Thoracic aorta (tissue), 2 donors: ENCODE measurements at places on chromosomes 4 and X.

DNA sequence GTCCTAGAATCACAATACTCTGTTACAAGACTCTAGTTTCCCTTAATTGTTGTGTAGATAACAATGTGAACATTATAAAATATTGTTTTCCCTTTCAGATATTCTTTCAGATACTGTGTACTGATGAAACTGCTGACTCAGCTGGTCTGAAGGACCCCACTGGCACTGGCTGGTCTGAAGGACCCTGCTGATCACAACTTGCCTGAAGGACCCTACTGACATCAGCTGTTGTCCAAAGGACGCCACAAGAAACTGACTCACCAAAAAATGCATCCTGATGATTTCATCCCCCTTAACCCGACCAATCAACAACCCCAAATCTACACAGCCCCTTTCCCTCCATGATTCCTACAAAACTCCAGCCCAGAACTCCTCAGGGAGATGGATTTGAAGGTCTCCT is 258.8 kb upstream of the GNPDA2 start:
- DNase-seq: no peak

DNA sequence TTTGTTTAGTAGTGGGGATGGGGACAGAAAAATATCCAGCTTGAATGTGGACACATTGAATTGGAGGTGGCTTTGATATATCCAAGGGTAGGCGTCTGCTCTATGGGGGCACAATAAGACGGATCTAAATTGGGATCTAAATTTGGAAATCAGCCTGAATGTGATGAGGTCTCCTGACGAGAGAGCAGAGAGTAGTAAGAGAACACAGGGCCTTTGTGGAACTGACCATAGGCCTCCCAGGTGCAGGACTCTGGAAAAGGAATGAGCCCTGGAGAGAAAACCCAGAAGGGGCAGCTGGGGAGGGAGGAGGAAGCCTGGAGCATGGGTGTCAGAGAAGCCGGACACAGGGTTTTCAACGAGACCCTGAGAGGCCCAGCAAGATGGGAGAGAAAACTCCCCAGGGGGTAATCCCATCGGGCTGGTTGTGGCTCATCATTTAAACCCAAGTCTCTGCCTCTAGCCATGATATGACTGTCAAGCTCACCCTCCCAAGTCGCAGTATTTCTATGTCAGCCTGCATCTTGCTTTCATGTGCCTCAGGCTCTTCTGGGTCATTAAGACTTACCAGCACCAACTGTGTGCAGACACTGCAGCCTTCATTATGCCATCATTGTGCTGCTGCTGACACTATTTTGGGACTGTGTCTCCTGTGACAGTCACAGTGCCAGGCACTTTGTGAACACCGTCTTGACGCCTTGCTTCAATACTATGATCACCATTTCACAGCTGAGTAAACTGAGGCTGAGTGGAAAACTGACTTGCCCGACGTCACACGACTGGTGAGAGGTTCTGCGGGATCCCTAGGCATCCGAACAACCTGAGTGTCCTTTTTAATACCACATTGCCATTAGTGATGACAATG is 57.1 kb downstream of the ANAPC4 start:
- no peak for DNase-seq

- no peak for DNase-seq
Measured at GRCh38 chrX:85108165-85108564, 104.5 kb downstream of the APOOL start.

DNA sequence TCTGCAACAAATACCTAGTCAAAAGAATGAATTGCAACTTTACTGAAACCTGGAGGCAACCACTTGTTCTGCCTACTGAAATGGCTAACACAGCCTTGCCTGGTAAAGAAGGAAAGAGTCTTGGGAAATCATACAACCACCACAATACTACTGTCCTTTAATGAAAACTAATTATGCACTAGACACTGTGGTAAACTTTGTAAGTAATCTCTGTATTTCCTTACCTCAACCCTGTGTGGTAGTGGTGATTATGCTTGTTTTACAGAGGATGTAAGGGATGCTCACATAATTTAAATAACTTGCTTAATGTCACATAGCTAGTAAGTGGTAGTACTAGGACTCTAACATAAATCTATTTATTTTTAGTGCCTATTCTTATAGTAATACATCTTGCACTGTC is 44.7 kb downstream of the TMEM156 start:
- DNase-seq: no peak

- DNase-seq: no peak
Measured at GRCh38 chr4:52660643-52661042, 1.5 kb upstream of the USP46 start.

- no peak for DNase-seq
Measured at GRCh38 chr4:960140-960635, 13.2 kb downstream of the DGKQ start.

- no peak for DNase-seq
Measured at GRCh38 chr4:83618431-83618830, 82.5 kb downstream of the GPAT3 start.

GRCh38 chr4:22596409-22596808 is 80.5 kb upstream of the ADGRA3 start:
- DNase-seq: no peak

DNA sequence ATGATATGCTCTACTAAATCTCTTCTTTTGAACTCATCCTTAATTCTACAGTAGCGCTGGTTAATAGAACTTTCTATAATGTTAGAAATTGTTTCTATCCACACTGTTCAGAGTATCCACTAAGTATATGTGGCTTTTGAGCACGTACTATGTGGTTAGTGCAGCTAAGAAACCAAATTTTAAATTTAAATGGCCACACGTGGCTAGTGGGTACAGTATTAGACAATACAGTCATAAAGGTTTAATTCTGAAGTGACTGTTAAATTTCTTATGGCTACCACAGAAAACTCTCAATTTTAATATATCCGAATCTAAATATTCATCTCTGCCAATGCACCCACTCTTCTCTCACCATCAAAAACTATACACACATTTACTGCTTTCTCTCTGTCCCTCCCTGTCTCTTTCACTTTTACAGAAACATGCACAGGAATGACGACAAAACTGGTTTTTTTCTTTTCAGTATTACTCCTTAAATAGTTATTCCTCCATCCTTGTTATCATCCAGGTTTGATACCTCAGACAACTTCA is 583.9 kb downstream of the KCTD8 start:
- DNase-seq: no peak

- DNase-seq: no peak
Measured at GRCh38 chr4:38180456-38180855, 220.3 kb downstream of the PTTG2 start.

- DNase-seq: no peak
Measured at GRCh38 chrX:37659047-37659446, 26.5 kb upstream of the XK start.

GRCh38 chr4:106766519-106766918 is 269.6 kb downstream of the DKK2 start:
- DNase-seq: no peak

DNA sequence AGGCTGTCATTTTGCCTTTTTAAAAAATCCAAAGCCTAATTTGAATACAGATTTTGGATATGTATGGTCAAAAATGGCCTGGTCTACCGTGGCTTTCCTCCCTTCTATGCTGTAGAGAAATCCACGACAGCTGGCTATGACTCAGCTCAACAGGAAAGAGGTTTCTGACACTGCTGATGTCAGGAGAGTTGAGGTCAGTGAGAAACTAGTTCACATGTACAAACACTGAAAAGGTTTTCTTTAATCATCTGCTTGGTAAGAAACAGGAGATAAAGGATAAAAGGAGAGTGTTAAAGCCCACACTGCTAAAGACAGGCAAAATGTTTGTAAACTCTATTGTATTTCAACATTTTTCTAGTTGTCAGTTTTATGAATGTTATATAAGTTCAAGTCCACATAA is 113.9 kb downstream of the NYX start:
- DNase-seq: no peak

GRCh38 chr4:151858356-151858755 is 97.5 kb upstream of the GATB start:
- DNase-seq: no peak

GRCh38 chr4:91298156-91298700 is 1005.5 kb upstream of the GRID2 start:
- no peak for DNase-seq

- DNase-seq: no peak
Measured at GRCh38 chr4:123553733-123554637, 157.4 kb downstream of the SPRY1 start.

DNA sequence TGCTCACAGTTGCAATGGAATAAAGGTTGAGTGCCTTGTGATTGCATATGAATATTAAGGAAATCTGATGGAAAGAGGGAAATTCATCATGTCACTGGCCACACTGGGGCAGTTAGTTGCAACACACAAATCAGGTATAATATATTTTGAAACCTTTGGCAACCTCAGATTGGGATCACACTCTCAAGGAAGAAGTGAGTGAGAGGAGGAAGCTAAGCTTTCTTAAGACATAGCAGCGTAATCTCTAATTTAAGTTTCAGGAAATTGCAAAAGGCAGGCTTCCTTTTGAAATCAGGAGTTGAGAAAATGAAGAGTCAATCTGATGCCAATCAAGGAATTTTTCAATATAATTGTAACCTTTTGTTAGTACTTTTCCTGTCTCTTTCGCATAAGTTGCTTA is 12.3 kb upstream of the CLTRN start:
- no peak for DNase-seq

- no peak for DNase-seq
Measured at GRCh38 chr4:67291644-67292043, 253.7 kb downstream of the CENPC start.

DNA sequence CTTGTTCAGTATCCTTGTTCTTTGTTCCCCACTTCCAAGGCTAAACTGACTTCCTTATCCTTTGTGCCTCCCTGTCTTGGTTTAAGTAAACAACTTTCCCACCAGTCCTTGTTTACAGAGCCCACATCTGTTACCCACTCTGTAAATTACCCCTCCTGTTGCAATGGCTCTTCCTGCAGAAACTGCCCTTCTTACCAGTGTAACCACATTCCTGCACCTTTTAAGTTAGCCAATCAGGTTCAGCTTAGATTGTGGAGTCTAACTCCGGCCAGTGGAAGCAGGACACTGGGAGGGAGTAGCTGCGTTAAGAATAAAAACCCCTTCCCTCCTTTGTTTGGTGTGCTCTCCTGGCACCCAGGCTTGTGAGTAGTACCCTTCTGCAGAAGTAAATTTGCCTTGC is 360.9 kb downstream of the PRDM5 start:
- DNase-seq: no peak

DNA sequence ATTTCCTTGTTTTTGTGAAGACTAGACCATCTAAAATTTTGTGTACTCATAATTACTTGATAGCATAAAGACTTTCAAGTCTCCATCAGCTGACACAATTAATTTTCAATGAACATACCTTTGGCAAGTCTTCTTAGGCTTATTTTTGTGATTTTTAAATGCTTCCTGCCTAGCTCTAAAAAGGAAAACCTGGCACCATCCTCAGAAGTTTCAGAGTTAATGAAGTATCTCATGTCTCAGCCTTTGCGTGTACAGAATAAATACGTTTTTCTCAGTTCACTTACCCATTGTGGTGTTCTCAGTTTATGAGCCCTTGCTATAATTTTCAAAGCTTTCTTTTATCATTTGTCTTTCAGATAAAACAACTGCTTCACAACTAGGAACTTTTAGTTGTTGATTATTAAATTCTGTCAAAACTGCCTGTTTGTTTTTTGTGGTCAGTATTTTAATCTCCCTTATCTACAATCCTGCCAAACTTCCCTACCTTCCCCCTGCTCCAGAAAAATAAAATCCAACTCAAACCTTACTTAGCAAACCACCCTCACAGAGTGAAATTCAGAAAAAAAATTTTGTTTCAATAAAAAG is 21.6 kb downstream of the ADD1 start:
- no peak for DNase-seq

GRCh38 chr4:135359128-135359527 is 1157.5 kb upstream of the PABPC4L start:
- DNase-seq: no peak
